Activated T-cell treated with anti-CD3 and anti-CD28 coated beads for 48 hours (primary cell): ENCODE measurements at places on chromosomes 5 and 9.
A peak's percentile ranks its signal among the peaks of the same experiment; 100 is the strongest.

GRCh38 chr5:39424736-39425637, at the start of gene DAB2:
TSS of gene DAB2 (minus strand) at chr5:39424980. CDS start at chr5:39394320, 30,660 bp downstream.
- peak; percentile 34 for DNase-seq

DNA sequence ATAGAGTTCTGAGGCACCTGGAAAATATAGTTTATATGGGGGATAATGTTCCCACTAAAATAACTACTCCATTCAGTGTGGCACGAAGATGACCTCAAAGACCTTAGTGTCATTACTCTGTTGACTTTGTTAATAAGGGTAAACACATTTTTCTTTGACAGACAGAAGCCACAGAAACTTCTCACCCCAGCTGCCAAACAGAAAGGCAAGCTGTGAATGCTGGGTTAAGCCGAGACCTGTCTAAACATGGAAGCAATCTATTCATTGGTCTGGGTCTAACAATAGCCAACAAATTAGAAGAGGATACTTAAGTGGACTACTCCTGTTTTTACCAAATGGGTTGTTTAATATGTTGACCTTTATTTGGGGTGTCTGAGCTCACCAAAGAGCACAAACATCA, 171.4 kb downstream of the TLE1 start:
- DNase-seq, result no peak

DNA sequence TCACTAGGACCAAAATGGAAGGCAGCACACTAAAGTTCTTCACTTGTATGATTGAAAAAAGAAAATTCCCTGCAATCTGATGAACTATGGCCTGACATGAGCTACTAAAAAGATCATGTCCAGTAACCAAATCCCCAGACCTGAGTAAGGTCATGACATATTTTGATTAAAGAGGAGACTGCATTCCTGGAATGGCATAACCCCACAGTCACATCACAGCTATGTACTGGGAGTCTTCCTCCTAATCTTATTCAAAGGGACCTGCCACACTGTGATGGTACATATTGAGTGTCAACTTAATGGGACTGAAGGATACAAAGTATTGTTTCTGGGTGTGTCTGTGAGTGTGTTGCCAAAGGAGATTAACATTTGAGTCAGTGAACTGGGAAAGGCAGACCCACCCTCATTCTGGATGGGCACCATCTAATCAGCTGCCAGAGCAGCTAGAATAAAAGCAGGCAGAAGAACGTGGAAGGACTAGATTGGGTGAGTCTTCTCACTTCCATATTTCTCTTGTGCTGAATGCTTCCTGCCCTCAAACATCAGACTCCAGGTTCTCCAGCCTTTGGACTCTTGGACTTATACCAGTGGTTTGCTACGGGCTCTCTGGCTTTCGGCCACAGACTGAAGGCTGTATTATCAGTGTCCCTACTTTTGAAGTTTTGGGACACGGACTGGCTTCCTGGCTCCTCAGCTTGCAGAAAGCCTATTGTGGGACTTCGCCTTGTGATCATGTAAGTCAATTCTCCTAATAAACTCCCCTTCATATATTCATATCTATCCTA, 345.0 kb downstream of the TMEM38B start:
- no peak for DNase-seq

DNA sequence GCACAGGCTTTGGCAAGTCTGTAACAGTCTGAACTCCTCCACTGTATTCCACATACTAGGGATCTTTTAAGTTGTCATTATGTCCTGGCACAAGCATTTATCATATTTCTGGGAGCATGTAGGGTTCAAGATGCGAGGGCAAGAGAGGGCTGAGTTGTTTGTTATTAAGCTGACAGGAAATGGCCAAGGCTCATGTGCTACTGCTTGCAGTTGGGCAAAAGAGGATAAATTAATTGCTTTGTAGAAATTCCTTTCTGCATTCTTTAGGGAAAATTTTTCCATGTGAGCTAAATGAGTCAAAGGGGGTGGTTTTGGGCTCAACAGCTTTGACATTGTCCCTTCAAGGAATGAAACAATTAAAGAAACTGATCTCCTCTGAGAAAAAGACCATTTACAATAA, 35.4 kb downstream of the DOCK8 start:
- no peak for DNase-seq

DNA sequence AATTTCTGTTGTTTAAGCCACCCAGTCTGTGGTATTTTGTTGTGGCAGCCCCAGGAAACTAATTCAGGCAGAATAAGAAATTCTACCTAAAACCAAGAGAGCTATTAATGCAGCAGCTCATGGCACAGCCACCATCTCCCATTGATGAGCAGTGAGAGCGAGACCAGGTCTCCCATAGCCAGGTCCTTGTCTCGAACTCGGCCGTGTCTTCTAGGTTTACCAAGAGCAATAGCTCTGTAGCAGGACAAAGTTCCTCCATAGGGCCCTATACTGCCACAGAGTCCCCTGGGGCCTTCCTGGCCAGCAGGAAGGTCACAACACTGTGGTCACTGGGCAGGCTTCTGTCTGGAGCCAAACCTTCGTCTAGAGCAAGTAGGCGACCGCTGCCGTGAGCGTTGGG, 34.5 kb upstream of the TJP2 start:
- no peak for DNase-seq

DNA sequence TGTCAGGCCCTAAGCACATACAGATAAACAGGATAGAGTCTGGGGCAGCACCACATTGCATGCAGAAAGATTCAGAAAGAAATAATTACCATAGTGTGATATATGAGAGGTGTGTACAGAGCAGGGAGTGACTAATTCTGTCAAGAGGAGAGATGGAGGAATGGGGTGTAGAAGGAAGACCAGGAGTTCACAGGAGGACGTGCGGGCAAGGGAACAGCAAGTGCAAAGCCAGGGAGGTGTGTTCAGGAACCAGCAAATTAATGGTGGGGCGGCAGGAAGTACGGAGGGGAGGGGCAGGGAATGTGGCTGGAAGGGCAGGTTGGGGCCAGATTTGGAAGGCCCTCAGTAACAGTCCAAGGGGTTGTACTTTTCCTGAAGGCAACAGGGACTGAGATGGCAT, 17.4 kb downstream of the EGR1 start:
- DNase-seq, result no peak
